ENCODE measurements at places on chromosomes 2 and 18. TPM values are rescaled to one million over a fixed set of nuclear protein-coding genes. Genes with fewer than 3 reads are reported as not detected.

- H3K36me3 ChIP-seq, result no peaks in the 10 kb centered on the region
- H3K4me3 ChIP-seq, result no peak overlapping the region
- no peaks in the 10 kb centered on the region for H3K4me1 ChIP-seq
- H3K27me3 ChIP-seq, result no peaks in the 10 kb centered on the region
- DNase-seq, result no peak
These were observed 152.6 kb downstream of the EXOC6B start for GRCh38 chr2:72673279-72673678.

GRCh38 chr2:203739351-203739750 lies 32.9 kb downstream of the CD28 start:
- no peak overlapping the region for H3K4me3 ChIP-seq
- no peaks in the 10 kb centered on the region for H3K36me3 ChIP-seq
- no peak for DNase-seq
- H3K27me3 ChIP-seq, result no peaks in the 10 kb centered on the region
- no peak overlapping the region for H3K27ac ChIP-seq

DNA sequence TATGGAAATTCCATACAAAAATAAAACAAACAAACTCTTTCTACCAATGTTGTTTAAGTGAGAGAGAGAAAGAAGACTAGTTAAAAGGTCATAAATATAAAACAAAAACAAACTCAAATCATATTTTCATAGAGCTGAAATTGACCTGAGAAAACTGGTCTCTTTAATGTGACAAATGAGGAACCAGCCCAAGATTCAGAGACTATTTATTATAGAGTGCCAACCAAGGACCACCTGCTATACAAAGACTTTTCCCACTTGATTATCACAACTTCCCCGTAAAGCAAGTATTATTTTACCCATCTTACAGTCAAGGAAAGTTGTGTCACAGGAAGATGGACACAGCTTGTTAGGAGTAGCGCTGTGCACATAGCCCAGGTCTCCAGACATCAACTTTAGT lies 13.3 kb downstream of the ANKRD44 start:
- no peaks in the 10 kb centered on the region for H3K27me3 ChIP-seq
- peaks cover 49% of the 10 kb centered on the region for H3K36me3 ChIP-seq
- H3K4me1 ChIP-seq, result peaks cover 98% of the 10 kb centered on the region
- H3K27ac ChIP-seq, result peak overlapping the region; percentile 86

GRCh38 chr2:97844311-97844859 lies 131.0 kb downstream of the ZAP70 start:
- H3K36me3 ChIP-seq, result peaks cover 13% of the 10 kb centered on the region
- H3K4me1 ChIP-seq, result peaks cover 9% of the 10 kb centered on the region

- DNase-seq, result no peak
- peaks cover 89% of the 10 kb centered on the region for H3K4me1 ChIP-seq
- no peak overlapping the region for H3K4me3 ChIP-seq
- no peaks in the 10 kb centered on the region for H3K27me3 ChIP-seq
- H3K27ac ChIP-seq, result peak overlapping the region; percentile 68
These were observed 93.0 kb downstream of the ANKRD44 start for GRCh38 chr2:197217541-197217940.

GRCh38 chr2:233702238-233702637 lies 9.5 kb downstream of the UGT1A6 start:
- no peaks in the 10 kb centered on the region for H3K36me3 ChIP-seq
- H3K27me3 ChIP-seq, result no peaks in the 10 kb centered on the region
- no peak for DNase-seq
- no peaks in the 10 kb centered on the region for H3K4me1 ChIP-seq
- no peak overlapping the region for H3K4me3 ChIP-seq

- H3K4me1 ChIP-seq, result no peaks in the 10 kb centered on the region
- H3K4me3 ChIP-seq, result no peak overlapping the region
- no peak overlapping the region for H3K27ac ChIP-seq
- no peaks in the 10 kb centered on the region for H3K27me3 ChIP-seq
- H3K36me3 ChIP-seq, result no peaks in the 10 kb centered on the region
These were observed 32.4 kb downstream of the LHCGR start for GRCh38 chr2:48723129-48723528.

DNA sequence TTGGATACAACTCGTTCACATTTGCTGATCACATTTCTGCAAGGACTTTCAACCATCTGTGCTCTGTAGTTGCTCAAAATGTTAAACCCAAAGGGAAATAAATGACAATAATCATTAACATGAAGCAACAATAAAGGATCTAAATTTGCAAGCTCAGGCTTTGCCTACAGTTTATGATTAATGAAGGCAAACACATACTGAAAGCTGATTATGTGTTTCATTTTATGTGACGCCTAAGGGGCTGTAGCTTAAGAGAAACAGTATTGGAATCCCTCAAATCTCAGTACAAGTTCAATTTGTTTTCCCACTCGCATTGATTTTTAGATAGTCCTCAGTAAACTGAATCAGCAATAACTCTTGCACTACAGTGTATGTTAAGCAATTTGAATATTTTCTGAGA lies 160.3 kb upstream of the FSIP2 start:
- DNase-seq, result no peak
- no peaks in the 10 kb centered on the region for H3K4me1 ChIP-seq
- H3K27ac ChIP-seq, result no peak overlapping the region
- H3K4me3 ChIP-seq, result no peak overlapping the region

GRCh38 chr2:240595381-240596079 lies 9.0 kb downstream of the CAPN10 start:
- no peaks in the 10 kb centered on the region for H3K27me3 ChIP-seq
- no peaks in the 10 kb centered on the region for H3K4me1 ChIP-seq
- DNase-seq, result no peak

DNA sequence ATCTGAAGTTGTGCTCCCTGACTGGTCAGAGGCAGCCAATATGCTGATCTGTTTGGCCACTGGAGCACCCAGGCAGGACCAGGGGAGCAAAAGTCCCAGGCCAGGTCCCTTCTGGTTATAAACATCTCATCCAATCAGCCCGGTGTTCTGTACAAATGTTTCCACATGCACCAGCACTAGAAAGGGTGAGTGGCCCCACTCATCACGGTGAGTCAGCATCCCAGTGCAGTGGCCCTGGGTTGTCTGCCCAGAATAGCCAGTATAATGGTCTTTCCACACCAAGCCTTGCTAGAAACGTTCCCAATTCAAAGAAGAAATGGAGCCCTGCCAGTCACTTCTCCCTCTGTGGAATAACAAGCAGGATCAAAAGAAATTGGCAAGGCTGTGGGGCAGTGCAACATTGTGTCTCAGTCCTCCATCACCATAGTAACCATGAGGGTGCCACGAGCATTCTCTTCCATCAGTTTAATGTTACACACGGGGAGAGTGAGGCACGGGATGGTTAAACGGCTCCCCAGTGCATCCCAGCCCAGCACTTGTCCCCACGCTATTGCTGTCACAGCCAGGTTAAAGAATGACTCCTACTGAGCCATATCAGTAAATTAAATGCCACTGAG lies 174.9 kb downstream of the SEPTIN10 start:
- DNase-seq, result no peak
- H3K4me3 ChIP-seq, result no peak overlapping the region
- no peaks in the 10 kb centered on the region for H3K36me3 ChIP-seq
- H3K27ac ChIP-seq, result no peak overlapping the region
- no peaks in the 10 kb centered on the region for H3K4me1 ChIP-seq
- no peaks in the 10 kb centered on the region for H3K27me3 ChIP-seq

DNA sequence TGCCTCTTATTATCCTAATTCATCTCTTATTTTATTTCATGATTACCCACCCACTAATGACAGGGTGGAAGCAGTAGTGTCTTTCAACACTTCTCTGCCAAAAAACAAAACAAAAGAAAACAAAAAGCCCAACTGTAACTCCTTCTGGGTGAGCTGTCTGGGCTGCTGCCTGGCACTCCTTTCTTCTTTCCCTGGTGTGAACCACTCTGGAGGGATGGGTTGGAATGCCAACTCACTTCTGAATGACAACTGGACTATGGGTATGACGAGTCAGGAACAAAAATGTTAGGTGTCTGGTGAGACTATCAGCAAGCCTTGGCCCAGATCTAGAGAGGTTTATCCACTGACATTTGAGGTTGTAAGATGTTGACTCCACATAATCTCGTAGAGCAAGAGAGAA lies 88.3 kb upstream of the ITGB6 start:
- no peak for DNase-seq
- no peak overlapping the region for H3K27ac ChIP-seq
- H3K4me1 ChIP-seq, result no peaks in the 10 kb centered on the region
- H3K36me3 ChIP-seq, result peaks cover 14% of the 10 kb centered on the region
- no peak overlapping the region for H3K4me3 ChIP-seq

DNA sequence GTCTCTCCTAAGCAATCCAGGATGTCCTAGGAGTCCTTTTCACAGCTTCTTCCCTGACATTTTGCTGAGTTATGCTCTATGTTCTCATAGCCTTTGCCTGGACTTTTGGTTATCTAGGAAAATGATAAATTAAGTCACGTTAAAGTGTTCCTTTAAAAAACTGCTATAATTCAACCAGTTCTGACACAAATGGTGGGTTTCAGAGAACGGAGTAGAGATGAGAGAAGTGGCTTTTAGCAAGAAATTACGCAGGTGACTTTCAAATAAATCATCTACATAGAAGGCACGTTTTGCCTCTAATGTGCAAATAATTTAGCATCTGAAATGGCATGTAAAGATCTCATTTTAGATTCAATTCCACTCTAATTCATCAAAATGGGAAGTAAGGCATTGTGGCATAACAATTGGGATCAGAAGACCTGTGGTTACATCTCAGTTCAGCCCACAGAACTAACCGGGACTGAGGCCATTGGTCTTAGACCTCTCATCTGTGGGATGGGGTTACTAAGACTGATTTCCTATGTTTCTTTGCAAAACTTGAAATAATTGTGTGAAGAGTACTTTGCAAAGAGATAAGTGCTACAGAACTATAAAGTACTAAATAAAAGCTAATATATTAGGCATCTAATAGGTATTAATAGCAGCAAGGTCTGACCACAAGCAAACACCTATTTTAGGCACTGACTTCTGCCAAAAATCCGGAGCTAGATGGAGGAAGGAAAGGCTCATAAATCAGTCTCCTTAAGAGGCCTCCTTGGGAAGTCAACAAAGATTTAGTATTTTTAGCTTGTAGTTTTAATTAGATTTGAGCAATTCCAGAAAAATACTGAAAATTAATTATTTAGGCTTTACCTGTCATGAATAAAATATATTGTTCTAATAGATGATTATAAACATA lies 211.4 kb downstream of the PIEZO2 start:
- H3K27me3 ChIP-seq, result peaks cover 2% of the 10 kb centered on the region
- no peaks in the 10 kb centered on the region for H3K4me1 ChIP-seq
- no peaks in the 10 kb centered on the region for H3K36me3 ChIP-seq
- no peak for DNase-seq

DNA sequence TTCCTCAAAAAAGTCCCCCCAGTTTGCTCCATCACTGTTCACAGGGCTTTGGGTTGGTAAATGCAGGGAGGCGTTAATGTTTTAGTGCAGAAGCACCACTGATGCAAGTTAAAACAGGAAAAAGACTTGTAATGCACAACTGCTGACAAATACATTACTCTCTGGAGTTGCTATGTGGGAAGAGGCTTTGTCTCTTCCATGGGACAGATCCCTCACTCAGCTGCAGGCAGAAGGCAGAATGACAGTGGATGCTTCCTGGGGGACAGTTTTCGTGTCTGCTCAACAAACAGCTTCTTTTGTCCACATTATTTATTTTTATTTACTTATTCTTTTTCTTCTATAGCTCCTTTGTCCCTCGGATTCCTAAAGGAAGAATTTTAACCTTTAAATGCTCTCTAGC lies 22.7 kb upstream of the KCNE4 start:
- DNase-seq, result no peak
- H3K4me3 ChIP-seq, result no peak overlapping the region
- no peak overlapping the region for H3K27ac ChIP-seq
- H3K27me3 ChIP-seq, result no peaks in the 10 kb centered on the region
- H3K4me1 ChIP-seq, result no peaks in the 10 kb centered on the region
- no peaks in the 10 kb centered on the region for H3K36me3 ChIP-seq

GRCh38 chr2:132588576-132588975 lies 81.4 kb downstream of the LYPD1 start:
- no peak for DNase-seq
- no peaks in the 10 kb centered on the region for H3K4me1 ChIP-seq
- no peaks in the 10 kb centered on the region for H3K27me3 ChIP-seq
- no peak overlapping the region for H3K27ac ChIP-seq
- H3K36me3 ChIP-seq, result no peaks in the 10 kb centered on the region

DNA sequence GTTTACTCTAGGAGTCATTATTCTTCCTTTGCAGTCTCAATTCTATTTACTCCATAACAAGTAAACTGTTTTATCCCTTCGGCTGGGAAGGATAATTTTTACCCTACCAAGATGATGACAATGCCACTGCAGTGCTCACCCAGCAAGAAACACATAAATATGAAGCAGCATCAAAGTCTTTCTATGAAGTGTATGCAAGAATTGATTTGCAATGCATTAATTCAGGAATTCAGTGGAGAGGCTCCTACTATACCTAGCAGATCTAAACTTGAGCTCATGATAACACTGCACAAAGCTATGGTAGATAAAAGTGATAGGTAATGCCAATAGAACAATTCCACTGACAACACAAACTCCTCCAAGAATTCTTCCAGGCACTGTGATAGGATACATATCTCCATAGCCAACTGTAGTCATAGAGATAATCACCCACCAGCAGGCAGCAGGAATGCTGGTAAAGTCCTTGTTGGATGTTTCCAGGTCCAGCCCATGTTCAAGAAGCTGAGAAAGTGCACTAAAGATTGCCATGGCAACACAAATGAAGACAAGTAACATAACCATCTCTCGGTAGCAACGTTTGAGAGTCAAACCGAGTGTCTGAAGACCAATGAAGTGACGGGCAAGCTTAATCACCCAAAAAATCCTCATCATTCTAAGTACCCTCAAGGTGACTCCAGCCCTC lies 49.9 kb downstream of the KCNG3 start:
- no peak overlapping the region for H3K4me3 ChIP-seq
- no peak for DNase-seq
- H3K27me3 ChIP-seq, result no peaks in the 10 kb centered on the region
- H3K4me1 ChIP-seq, result no peaks in the 10 kb centered on the region

- no peaks in the 10 kb centered on the region for H3K27me3 ChIP-seq
- H3K36me3 ChIP-seq, result no peaks in the 10 kb centered on the region
- no peaks in the 10 kb centered on the region for H3K4me1 ChIP-seq
These were observed 32.7 kb upstream of the ASPRV1 start for GRCh38 chr2:69994166-69994565.

DNA sequence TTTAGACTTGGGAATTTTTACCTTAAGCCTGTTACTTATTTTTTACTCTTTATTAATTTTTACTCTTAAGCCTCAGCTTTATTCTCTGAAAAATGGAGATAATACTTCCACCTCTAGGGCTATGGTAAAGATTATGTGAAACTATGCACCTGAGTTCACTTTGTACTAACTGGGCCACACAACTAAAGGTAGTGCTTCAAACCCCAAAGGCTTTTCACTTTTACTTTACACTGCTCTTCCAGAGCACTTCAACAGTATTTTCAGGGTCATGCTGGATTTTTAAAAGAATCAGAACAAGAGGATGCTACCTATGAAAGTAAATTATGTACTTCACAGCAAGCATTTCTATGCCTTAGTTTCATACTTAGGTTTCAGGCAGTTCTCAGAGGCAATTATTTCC lies 27.8 kb downstream of the MEX3C start:
- no peak overlapping the region for H3K4me3 ChIP-seq
- H3K27me3 ChIP-seq, result no peaks in the 10 kb centered on the region
- H3K27ac ChIP-seq, result no peak overlapping the region
- H3K4me1 ChIP-seq, result peaks cover 4% of the 10 kb centered on the region
- DNase-seq, result no peak
- no peaks in the 10 kb centered on the region for H3K36me3 ChIP-seq

GRCh38 chr2:31233231-31233630 lies 721 bp upstream of the EHD3 start:
- no peaks in the 10 kb centered on the region for H3K36me3 ChIP-seq
- H3K27ac ChIP-seq, result peak overlapping the region; percentile 62
- peaks cover 35% of the 10 kb centered on the region for H3K4me1 ChIP-seq
- H3K27me3 ChIP-seq, result no peaks in the 10 kb centered on the region
- H3K4me3 ChIP-seq, result peak overlapping the region; percentile 75

Gene IL1RN
- total RNA-seq, result not detected

Gene UGT1A9
- total RNA-seq, result not detected

Gene TLX2
- total RNA-seq, result not detected

Gene CTIF
- 14.5 TPM for total RNA-seq

Gene DSC2
- not detected for total RNA-seq

Gene CFAP221
- not detected for total RNA-seq

Gene FAM110C
- not detected for total RNA-seq

Gene LAMA1
- not detected for total RNA-seq
